ENCODE measurements at places on chromosomes 2 and 18.

DNA sequence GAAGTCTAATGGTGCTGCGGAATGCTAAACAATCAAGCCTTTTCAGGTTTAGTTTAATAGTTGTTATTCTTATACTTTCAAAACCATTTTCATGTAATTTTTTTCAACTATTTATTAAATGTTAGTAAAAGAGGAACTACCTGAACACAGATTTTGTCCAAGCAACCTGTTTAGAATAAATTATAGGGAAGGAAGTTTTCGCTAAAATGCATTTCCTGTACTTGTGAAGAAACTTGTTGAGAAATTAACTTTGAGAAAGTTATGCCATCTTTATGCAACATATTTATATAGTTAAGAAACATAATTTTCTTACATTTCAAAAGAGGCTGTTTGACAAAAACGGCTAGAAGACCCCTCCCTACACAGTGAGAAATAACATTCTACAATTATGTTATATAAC is 16.6 kb downstream of the MAP4K4 start:
- peaks cover 30% of the 10 kb centered on the region for H3K36me3 ChIP-seq
- no peaks in the 10 kb centered on the region for H3K27me3 ChIP-seq
- peaks cover 68% of the 10 kb centered on the region for H3K4me1 ChIP-seq
- no peak for DNase-seq
- H3K27ac ChIP-seq = no peak overlapping the region

GRCh38 chr18:64615021-64615420 is 466.1 kb upstream of the LINC00305 start:
- no peak for DNase-seq
- no peak overlapping the region for H3K27ac ChIP-seq
- no peak overlapping the region for H3K4me3 ChIP-seq
- no peaks in the 10 kb centered on the region for H3K36me3 ChIP-seq
- no peaks in the 10 kb centered on the region for H3K4me1 ChIP-seq

DNA sequence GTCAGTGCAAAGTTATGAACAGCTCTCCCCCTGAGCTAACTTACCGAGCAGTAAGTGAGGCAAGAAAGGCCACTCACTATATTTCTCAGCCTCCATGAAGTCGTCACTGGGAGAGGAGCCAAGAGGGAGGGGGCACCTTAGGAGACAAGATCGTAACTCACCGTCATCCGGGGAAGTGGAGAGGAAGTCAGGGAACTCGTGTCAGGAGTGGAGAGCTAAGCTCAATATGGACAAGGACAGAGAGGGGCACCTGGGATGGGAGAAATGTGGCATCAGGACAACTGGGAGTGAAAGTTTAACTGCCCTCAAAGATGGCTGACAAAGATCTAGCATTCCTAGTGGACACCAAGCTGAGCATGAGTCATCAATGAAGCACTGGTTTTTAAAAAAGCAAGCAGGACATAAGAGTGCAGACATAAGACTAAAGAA is 37.1 kb downstream of the BCL11A start:
- no peak overlapping the region for H3K4me3 ChIP-seq
- H3K27ac ChIP-seq = no peak overlapping the region
- no peak for DNase-seq
- no peaks in the 10 kb centered on the region for H3K36me3 ChIP-seq

DNA sequence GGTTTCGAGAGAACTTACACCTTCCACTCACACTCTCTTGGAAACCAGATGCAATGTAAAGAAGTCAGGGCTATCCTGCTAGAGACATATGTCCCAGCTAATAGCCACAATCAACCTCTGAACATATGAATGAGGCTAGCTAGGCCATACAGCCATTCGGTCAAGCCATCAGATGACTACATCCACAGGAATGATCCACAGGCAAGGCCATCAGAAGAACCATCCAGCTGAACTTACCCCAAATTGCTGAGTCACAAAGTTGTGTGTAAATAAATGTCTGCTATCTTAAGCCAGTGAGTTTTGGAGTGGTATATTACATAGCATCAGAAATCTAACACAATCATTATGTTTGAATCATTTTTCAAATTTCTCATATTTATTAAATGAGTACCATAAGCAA is 5.2 kb upstream of the SPAST start:
- no peak overlapping the region for H3K4me3 ChIP-seq
- DNase-seq = no peak
- peaks cover 2% of the 10 kb centered on the region for H3K27me3 ChIP-seq
- peaks cover 12% of the 10 kb centered on the region for H3K4me1 ChIP-seq
- no peak overlapping the region for H3K27ac ChIP-seq

DNA sequence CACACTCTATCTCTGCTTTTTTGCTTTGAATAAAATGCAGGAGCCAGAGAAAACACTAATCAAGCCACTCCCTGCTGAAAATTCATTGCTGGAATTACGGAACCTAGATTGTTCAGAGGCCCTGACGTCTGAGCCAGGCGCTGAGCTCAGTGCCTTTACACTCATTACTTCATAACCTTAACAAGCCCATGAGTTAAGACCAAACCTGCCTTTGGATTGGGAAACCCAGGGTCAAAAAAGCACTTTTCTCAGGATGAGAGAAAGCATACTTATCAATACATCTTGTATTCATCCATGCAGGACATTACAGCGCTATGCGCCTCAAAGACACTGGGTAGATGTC is 762 bp downstream of the INO80C start:
- no peak for DNase-seq
- peak overlapping the region; percentile 91 for H3K27ac ChIP-seq

DNA sequence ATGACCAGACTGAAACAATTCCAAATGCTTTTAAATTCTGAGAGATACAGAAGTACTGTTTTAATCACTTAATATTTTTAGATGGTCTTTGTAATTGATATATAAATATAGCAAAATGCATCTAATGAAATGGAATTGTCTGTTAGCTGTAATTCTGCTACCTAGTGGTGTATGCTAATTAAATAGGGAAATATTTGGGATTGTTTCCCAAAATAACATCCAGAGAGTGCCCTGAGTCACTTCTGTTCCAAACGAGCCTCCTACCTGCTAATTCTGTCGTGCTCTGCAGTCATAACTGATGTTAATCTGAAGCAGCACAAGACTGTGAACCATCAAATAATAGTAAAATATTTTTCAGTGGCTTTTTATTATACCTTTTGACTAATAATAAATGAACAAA is 71.4 kb upstream of the NOSTRIN start:
- no peak overlapping the region for H3K27ac ChIP-seq
- H3K4me1 ChIP-seq = no peaks in the 10 kb centered on the region
- H3K4me3 ChIP-seq = no peak overlapping the region

GRCh38 chr2:68590702-68591101 is 52.7 kb upstream of the PROKR1 start:
- peaks cover 4% of the 10 kb centered on the region for H3K36me3 ChIP-seq
- H3K4me1 ChIP-seq = peaks cover 11% of the 10 kb centered on the region
- H3K4me3 ChIP-seq = no peak overlapping the region

DNA sequence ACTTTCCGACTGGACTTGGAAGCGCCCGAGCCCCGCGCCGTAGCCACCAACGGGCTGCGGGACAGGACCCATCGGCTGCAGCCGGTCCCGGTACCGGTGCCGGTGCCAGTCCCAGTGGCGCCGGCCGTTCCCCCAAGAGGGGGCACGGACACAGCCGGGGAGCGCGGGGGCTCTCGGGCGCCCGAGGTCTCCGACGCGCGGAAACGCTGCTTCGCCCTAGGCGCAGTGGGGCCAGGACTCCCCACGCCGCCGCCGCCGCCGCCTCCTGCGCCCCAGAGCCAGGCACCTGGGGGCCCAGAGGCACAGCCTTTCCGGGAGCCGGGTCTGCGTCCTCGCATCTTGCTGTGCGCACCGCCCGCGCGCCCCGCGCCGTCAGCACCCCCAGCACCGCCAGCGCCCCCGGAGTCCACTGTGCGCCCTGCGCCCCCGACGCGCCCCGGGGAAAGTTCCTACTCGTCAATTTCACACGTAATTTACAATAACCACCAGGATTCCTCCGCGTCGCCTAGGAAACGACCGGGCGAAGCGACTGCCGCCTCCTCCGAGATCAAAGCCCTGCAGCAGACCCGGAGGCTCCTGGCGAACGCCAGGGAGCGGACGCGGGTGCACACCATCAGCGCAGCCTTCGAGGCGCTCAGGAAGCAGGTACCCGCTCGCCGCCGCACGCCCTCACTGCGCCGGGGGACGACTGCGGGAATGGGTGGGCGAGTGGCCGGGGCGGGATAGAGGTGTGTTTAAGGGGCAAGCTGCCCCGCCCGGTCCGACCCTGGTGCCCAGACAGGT is 713 bp downstream of the ATOH8 start:
- peak overlapping the region; percentile 74 for H3K4me3 ChIP-seq
- H3K27ac ChIP-seq = no peak overlapping the region
- peaks cover 20% of the 10 kb centered on the region for H3K4me1 ChIP-seq
- peak; percentile 36 for DNase-seq

DNA sequence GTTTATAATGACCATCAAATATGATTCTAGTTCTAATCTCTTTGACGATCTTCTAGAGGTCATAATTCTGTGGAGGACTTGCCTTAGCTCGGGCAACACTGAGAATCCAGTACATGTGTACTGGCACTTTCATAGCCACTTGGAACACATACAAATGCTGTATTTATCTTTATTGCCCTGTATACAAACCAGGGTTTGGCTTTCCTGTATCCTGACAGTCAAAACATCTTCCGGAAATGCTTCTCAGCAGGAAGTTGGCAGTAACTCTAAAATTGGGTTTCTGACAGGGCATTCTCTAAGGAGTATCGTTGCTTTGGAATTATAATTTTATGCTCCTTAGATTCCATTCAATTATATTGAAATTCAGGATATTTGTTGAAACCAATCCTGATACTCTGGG is 643.6 kb downstream of the NRXN1 start:
- no peaks in the 10 kb centered on the region for H3K36me3 ChIP-seq
- H3K27me3 ChIP-seq = no peaks in the 10 kb centered on the region
- no peak overlapping the region for H3K27ac ChIP-seq
- no peaks in the 10 kb centered on the region for H3K4me1 ChIP-seq

GRCh38 chr2:118459426-118459825 is 371.2 kb downstream of the INSIG2 start:
- no peak overlapping the region for H3K4me3 ChIP-seq
- H3K36me3 ChIP-seq = no peaks in the 10 kb centered on the region
- H3K27ac ChIP-seq = no peak overlapping the region
- no peak for DNase-seq
- no peaks in the 10 kb centered on the region for H3K27me3 ChIP-seq

DNA sequence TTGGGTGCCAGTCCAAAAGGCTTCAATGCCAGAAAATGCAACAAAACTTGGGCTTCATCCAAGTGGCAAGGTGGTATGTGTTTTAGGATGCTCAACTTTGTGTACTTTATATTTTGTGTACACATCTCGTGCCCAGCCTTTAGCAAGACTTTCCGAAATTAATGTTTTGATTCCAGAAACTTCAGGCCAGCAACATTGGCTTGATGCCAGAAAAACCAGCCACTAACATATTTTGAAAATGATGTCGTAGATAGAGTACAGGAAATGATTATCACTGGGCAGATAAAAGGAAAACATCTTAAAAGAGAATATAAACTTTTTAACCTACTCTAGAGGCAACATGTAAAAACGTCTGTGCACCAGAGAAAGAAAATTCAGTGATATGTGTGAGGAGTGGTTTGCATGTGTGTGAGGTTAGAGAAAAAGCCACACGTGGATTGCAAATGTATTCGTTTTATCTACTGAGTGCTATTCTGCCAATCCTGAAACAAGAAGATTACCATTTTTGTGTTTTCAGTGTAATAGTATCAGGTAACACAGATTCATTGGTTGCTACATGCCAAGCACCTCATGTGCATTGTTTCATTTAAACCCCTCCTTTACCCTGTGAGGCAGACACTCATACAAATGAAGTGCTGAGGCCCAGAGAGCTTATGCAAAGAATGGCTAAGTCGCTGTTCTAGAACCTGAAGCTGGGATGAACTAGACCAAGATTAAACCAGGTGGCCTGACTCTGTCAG is 264.8 kb downstream of the C1D start:
- no peak for DNase-seq
- no peaks in the 10 kb centered on the region for H3K4me1 ChIP-seq
- H3K36me3 ChIP-seq = no peaks in the 10 kb centered on the region
- no peak overlapping the region for H3K4me3 ChIP-seq
- no peak overlapping the region for H3K27ac ChIP-seq

DNA sequence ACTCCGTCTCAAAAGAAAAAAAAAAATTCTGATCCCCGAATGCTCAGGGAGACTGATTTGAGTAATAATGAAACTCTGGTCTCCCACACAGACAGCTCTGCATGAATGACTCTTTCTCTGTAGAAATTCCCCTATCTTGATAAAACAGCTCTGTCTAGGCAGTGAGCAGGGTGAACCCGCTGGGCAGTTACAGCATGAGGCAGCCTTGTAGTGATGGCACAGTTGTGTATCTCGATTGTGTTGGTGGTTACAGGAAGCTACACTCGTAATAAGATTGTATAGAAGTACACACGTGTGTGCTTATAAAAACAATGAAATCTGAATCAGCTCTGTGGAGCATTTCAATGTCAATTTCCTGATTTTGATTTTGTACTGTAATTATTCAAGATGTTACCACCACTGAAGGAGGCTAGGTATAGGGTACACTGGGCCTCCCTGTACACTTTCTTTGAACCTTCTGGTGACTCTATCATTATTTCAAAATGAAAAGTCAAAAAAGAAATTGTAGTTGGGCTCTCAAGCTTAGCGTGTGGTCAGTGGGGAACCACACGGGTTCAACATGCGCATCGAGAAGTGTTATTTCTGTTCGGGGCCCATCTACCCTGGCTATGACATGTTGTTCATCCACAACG is 34.9 kb upstream of the ATP8B1 start:
- H3K4me3 ChIP-seq = no peak overlapping the region
- H3K27me3 ChIP-seq = peaks cover 31% of the 10 kb centered on the region
- no peak overlapping the region for H3K27ac ChIP-seq
- peaks cover 39% of the 10 kb centered on the region for H3K4me1 ChIP-seq
- H3K36me3 ChIP-seq = peaks cover 14% of the 10 kb centered on the region

GRCh38 chr2:105712981-105713596 is 31.6 kb upstream of the NCK2 start:
- no peaks in the 10 kb centered on the region for H3K4me1 ChIP-seq
- no peak for DNase-seq
- peaks cover 10% of the 10 kb centered on the region for H3K27me3 ChIP-seq

DNA sequence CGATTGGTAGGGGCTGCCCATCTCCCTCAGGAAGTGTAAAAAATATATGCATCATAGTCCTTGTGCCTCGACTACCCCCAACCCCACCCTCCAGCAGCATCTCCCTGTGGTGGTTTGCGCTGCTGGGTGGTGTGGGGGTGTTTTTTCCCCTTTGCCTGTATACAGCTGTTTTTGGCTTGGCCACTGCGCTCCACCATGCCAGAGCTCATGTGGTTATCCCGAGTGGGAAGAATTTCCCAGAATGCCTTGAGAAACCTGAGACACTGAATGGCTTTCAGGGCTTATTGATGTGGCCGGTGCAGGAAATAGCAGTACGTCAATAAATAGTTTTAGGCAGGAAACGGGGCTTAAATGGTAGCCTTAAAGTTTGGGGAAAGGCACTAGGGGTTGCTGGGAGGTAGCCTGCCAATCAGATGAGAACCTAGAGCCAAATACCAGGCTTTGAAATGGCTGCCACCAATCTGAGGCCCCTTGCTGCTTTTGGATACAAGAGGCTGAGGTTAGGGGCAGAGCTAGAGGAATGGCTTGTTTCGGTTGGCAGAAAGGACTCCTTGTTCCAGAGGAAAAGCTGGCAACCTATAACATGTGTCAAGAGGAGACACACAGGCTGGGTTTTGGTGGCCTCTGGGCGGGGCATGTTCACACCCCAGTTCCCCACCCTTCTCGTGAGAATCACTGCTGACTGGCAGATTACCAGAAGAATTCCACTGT is 144.1 kb downstream of the SMAD7 start:
- H3K27me3 ChIP-seq = no peaks in the 10 kb centered on the region
- H3K27ac ChIP-seq = peak overlapping the region; percentile 54
- no peak overlapping the region for H3K4me3 ChIP-seq
- peaks cover 49% of the 10 kb centered on the region for H3K4me1 ChIP-seq
- no peaks in the 10 kb centered on the region for H3K36me3 ChIP-seq

- no peak for DNase-seq
- H3K27me3 ChIP-seq = no peaks in the 10 kb centered on the region
- H3K4me3 ChIP-seq = no peak overlapping the region
- peaks cover 44% of the 10 kb centered on the region for H3K4me1 ChIP-seq
Observed at GRCh38 chr2:120269076-120269744, 16.6 kb downstream of the RALB start.

Data from activated CD4-positive, alpha-beta memory T cell treated with anti-CD3 and anti-CD28 coated beads, Interleukin-2, amount 10 ng/mL, durations not matched to agents 7 days and 5 days (primary cell).